ENCODE measurements at places on chromosomes 5 and 9.

DNA sequence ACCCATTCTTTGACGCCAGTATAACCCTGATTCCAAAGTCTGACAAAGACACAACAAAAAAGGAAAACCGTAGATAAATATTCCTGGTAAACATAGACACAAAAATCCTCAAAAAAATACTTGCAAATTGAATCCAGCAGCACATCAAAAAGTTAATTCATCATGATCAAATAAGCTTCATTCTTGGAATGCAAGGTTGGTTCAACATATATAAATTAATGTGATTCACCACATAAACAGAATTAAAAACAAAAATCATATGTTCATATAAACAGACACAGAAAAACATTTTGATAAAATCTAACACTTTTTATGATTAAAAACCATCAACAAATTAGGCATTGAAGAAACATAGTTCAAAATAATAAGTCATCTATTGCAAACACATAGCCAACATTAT is 324.2 kb upstream of the TRPC7 start:
- DNase-seq = no peak

DNA sequence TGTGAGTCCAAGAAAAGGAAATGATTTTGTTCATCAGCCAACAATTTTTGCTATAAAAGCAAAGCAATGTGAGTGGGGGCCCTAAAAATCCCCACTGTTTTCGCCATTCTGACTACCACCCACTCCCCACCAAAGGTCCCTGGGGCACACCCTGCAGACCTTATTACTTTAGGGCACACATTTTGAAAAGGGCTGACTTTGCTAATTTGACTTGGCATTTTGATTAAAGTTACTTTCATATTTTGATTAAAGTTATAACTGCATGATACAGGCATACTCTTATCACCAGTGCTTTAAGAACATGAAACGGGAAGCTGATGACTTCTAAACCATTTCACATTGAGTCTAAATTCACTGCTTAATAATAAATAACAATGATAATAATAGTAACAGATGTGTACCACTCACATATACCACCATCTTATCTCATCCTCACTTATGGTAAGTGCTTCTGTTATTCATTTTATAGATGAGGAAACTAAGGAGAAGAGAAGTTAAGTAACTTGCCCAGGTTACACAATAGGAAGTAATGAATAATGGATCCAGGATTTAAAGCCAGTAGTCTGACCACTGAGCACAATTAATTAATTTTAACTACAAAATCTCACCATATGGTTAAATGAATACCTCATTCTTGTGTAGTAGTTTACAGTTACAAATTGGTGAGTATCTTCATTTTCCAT is 25.4 kb upstream of the NR3C1 start:
- DNase-seq = no peak

DNA sequence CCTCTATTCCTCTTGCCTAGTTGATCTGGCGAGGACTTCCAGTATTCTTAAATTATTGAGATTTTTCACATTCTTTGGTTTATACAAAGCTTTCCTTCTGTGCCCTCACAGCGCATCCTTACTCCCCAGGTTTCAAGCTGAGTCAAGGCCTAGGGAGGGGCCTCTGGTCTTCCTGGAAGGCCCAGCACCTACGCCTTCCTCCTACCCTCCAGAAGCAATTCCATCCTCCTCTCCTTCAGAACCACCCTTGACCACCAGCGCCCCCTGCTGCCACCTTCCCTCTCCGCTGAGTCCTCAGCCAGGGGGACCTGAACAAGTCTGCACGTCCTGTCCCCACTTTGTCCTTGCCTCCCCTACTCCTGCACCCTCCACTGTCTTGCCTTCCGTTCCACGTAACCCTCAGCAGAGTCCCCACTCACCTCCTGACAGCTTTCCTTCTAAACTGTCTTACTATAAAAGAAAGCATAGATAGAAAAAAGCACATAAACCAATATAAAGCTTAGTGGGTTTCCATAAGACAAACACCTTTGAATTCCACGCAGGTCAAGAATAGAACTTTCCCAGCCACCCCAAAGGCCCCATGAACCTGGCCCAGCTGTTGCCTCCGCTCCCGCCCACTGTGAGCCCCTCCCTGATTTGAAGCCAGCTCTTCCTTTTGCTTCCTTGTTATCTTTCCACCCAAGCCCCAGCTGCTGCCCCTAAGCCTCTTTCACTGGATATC is 63.0 kb upstream of the CTSL start:
- DNase-seq = no peak

GRCh38 chr9:93172666-93173364 is 11.1 kb upstream of the WNK2 start:
- no peak for DNase-seq

DNA sequence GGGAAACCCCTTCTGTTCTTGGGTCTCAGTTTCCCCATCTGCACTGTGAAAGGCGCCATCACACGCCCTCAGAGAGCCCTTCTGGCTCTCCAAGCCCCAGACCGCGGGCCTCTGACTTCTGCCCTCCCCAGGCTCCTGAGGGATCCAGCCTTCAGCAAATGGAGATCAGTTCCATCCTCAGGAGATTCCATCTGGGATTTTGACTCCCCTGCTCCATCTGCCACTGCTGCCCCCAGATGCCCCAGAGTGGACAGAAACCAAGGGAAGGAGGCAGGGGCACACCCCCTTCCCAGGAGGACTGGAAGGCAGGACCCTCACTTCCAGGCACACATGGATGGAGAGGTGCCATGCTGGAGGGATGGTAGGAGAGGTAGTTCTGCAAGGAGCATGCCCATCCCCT is 18.7 kb upstream of the RPS14 start:
- no peak for DNase-seq

GRCh38 chr5:154842689-154843530 is 7.5 kb downstream of the FAXDC2 start:
- DNase-seq = no peak

- DNase-seq = no peak
Measured at GRCh38 chr5:60856066-60856465, 12.0 kb upstream of the ELOVL7 start.

DNA sequence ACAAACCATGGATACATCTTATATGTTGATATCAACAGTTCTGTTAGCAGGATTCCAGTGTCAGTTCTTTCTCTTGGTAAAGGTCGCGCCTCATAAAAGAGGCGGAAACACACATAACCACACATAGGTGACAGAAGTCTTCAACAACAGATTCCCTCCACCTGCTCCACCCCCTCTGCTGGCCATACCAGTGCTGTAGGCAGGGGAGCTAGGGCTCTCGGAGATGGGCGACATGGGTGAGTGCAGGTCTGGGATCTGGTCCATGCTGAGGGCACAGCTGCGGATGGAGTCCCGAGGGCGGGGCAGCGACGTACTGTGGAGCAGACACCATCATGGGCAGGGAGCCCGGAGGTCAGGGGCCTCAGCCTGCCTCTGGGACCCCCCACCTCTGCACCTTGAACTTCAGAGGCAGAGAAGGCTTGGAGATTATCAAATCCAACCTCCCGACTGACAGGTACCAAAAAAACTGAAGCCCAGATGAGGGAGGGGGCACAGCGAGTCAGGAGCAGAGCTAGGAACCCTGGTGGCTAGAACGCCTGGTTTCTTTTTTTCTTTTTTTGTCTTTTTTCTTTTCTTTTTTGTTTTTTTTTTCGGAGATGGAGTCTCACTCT is 12.0 kb upstream of the TOR2A start:
- no peak for DNase-seq

DNA sequence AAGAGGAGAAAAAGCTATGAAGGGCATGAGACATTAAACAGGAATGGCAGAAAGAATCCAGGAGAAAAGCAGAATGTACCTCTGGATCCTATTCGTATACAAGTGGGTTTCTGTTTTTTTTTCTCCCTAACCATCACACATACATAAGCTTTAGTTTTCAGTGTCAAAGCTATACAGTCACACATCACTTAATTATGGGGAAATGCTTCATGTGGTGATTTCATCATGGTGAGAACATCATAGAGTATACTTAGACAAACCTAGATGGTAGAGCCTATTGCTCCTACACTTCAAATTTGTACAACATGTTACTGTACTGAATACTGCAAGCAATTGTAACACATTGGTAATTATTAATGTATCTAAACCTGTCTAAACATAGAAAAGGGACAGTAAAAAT is 290.6 kb downstream of the AOPEP start:
- no peak for DNase-seq
